DMS 273 treated with DMSO at 0.1 percent for 48 hours (cell line): ENCODE measurements at places on chromosomes 1 and 21.

GRCh38 chr21:27021046-27021445 is 54.2 kb upstream of the ADAMTS5 start:
- DNase-seq = no peak

DNA sequence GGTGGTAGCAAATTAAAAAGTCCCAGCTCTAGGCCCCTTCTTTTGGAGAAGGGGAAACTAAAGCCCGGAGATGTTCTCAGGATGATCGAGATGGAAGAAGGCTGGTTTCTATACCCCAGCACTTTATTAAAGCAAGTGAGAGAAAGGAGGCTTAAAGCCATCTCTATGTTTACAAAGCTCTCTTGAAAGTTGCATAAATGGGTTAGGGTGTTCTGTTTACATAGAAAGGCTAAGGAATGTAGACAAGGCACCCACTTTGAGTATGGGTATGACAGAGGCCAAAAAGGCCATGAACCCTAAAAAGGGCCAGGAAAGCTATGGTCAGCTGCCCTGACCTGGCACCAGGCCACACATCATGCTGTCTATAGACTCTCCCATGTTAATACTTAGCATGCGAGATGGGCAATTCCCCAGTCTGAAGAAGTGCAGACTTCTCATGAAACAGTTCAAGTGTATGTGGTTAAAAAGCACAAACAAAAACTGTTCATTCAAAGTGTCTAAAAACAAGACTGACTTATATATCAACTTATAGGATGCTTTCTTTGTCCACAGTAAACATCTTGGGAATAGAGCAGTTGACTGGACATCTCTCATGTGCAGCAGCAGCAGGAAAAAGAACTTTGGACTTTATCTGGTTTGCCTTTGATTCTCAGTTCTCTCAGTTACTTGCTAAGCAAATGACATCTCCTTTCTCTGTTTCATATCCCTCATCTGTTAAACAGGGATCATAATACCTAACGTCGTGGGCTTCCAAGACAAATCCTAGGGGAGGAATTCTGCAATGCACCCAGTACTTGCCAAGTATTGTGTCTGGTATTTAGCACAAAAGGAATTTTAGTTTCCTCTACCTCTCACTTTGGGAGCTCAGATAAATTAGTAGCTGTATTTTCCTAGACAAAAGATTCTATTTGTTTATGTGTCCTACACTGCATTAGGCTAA is 521.6 kb downstream of the PLPP3 start:
- no peak for DNase-seq

DNA sequence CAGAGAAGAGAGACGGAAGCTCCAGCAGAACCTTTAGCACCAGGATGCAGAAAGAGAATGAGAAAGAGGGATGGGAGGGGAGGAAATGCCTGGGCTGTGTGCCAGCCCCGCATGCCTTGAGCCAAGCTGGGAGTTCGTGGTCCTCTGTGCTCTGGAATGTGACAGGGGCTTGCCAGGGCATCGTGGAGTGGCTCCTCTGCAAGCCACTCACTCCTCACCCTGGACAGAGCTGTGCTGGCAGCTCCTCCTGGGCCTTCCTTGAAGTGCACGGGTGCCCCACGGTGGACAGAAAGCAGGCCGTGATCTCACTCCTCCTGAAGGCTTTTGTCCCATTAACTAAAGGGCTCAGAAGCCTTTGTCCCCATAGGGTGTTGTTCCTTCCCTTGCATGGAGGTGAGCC is 34.8 kb upstream of the PRELP start:
- DNase-seq = no peak

- no peak for DNase-seq
Observed at GRCh38 chr1:169186106-169186505, 79.6 kb downstream of the ATP1B1 start.

GRCh38 chr1:94425821-94426484 is 7.8 kb downstream of the ABCD3 start:
- DNase-seq = no peak

GRCh38 chr1:156310962-156311361 is 11.9 kb upstream of the VHLL start:
- no peak for DNase-seq

DNA sequence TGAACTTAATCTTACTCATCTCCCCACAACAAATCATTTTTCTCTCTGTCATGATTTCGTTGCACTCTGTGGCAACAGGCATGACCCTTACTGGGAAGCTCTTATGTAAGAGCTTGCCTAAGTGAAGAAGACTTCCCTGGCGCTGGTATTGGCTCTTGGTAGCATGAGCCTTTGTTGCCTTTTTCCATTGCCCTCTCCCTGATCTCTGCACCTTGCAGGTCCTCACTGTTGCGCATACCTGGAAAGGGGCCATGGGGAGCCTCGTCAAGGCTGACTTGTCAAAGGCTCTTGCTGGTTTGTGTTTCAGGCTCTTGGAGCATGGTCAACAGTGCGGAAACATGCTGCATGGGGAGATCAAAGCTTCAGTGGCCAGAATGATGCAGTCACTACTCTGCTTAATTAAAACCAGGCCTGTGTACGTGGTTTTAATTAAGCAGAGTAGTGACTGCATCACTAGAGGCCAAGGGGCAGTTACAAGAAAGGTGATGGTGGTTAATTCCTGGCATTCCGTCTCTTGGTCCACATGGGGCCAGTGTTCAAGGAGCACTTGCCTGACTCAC is 141.3 kb downstream of the SPATA46 start:
- no peak for DNase-seq

GRCh38 chr1:207186503-207186902 is 82.5 kb downstream of the C4BPA start:
- no peak for DNase-seq

GRCh38 chr1:183027031-183027430 is 3.8 kb downstream of the LAMC1 start:
- no peak for DNase-seq

GRCh38 chr1:34839526-34840305 is 19.8 kb downstream of the SMIM12 start:
- DNase-seq = no peak

- no peak for DNase-seq
Observed at GRCh38 chr1:209620487-209620884, 31.7 kb downstream of the LAMB3 start.

GRCh38 chr21:45574081-45574501 is 31.9 kb upstream of the SLC19A1 start:
- DNase-seq = no peak

DNA sequence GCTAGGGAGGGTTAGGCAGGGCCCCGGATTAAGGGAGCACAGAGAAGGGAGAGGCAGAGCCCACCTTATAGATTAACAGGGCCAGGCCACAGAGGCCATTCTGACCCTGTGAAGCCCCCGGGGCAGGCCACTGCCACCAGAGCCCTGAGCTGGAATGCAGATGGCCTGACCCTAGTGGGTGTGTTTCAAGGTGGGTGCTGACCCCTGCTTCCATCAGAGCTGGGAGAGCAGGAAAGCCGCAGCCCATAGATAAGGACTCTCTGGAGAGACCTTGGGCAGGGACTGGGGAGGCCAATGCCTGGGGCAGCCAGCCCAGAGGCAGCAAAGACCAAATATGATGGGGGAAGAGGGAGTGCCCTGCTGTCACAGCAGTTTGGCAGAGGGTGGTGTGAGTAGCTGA is 35.9 kb downstream of the NCMAP start:
- no peak for DNase-seq

GRCh38 chr1:161096015-161096414 is 2.1 kb upstream of the KLHDC9 start:
- no peak for DNase-seq

- DNase-seq = no peak
Observed at GRCh38 chr1:116352349-116352813, 20.7 kb upstream of the ATP1A1 start.

- no peak for DNase-seq
Observed at GRCh38 chr1:179935909-179936496, 18.6 kb upstream of the CEP350 start.

DNA sequence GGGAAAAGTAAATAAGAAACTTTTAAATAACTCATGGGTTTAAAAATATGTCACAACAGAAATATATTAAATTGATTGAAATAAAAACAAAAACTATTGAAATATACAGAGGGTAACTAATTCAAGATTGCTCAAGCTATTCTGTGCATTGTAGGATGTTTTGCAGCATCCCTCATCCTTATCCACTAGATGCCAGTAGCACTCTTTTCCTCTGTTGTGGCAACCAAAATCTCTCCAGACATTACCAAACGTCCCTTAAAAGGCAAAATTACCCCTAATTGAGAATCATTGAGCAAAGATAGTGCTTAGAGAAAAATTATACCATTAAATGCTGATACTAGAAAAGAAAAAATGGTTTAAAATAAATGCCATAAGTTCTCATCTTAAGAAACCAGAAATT is 682.6 kb downstream of the RWDD3 start:
- no peak for DNase-seq

- DNase-seq = no peak
Observed at GRCh38 chr1:245687636-245688535, 533.1 kb downstream of the KIF26B start.

GRCh38 chr21:37513383-37513782 is 146.8 kb downstream of the DYRK1A start:
- DNase-seq = no peak

DNA sequence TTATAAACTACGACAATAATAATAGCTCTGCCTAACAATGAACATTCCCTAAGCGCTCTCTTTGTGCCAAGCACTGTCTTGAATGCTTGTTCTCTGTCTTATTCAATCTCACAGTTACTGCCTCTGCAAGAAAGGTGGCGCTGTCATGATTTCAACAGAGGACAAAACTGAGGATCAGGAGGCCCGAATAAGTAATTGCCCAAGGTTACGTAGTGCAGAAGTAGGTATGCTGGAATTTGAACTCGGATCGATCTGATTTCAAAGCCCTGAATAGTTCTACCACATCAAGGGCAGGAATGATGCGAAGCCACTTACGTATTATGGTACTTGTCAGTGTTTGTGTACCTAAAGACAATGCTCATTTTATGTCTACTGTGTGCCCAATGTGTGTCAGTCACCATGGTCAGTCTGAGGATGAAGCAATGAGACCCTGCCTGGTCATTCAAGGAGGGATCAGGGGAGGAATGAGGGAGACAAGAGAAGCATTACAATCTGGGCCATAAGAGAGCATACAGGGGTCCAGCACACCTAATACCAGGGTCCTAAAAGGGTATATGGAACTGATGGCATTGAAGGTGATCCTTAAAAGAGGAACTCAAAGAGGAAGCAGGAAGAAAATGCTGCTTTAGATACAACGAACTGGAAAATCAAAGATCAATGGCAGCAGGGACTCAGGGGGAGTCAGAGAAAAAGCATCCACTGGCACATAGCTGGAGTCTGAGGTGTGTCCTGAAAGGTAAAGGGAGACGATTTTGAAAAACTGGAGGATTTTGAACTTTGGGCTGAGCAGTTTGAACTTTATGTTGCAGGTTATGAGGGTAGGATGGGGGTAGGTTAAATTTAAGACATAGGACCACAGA is 389.2 kb downstream of the PLPP3 start:
- no peak for DNase-seq

DNA sequence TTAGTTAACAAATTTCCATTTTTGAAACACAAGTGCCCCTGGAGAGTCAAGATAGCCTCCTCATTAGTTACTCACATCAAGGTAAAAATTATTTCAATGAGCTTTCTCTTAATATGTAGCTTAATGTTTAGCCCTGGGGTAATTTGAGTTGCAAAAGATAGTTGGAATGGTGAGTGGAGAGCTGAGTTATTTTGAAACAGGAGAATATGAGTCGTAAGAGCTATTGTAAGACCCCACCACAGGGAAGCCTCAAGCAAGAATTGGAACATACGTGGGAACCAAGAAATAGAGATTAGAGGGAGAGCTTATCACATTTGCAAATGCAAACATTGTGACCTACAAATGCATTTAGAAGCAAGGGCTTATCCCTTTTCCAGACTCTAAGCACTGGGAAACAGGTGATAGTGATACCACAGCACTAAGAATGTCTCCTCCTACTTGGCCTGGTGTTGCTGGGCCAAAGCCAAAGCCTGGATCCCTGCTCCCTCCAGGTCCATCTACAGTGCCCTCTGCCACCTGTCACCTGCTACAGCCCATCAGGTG is 635.1 kb downstream of the PTPRC start:
- DNase-seq = no peak

- no peak for DNase-seq
Observed at GRCh38 chr21:31414263-31415000, 70.4 kb upstream of the TIAM1 start.

- DNase-seq = no peak
Observed at GRCh38 chr1:85448358-85448757, 16.6 kb downstream of the DDAH1 start.

GRCh38 chr1:229874136-229874535 is 192.9 kb upstream of the GALNT2 start:
- no peak for DNase-seq

DNA sequence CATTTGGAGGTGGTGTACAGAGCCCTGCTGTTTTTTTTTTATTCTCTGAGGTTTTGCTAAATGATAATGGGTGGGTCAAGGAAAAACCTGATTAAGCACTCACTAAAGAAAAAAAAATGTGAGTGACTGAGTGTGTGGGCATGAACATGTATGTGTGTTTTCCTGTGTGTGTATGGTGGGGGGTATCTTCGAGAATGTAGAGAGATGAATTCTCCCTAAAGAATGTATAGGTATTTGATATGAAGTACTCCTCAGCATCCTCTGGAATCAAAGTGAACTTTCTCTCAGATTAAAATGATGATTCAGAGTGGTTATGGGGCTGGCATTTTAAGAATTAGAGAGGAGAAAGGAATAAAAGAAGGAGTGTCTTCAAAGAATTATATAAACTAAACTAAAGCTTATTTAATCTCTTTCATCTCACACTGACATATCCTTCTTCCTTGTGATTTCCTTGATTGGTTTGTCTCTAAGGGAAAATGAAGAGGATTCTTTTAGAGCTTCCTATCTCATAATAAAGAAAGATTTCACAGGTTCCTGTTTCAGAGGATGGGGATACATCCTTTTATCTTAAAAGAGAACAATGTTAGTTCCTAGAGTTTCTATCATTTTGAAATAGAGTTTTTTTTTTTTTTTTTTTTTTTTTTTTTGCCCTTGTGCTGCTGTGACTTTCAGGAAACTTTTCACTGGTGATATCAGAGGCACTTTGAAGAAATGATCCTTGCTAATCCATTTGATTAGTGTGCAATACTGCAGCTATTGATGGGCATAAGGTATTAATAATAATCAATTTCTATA is 23.9 kb downstream of the S1PR1 start:
- DNase-seq = no peak

DNA sequence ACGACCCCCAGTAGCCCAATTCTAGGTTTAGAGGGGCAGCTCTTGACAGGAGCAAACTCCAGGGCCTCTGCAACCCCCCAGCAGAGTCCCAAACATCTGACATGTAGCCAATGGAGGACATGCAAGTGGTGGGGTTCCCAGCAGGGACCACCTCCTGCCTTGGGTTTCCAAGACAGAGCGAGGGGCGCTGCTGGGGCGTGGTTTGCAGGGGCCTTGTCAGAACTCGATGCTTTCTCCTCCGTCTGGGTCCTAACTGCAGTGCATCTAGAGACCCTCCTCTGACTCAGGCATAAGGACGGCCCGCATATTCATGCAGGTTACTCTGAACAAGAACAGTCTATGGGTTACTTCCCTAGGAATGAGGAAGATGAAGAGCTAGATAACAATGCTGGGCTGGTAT is 17.2 kb downstream of the EPHX1 start:
- DNase-seq = no peak

DNA sequence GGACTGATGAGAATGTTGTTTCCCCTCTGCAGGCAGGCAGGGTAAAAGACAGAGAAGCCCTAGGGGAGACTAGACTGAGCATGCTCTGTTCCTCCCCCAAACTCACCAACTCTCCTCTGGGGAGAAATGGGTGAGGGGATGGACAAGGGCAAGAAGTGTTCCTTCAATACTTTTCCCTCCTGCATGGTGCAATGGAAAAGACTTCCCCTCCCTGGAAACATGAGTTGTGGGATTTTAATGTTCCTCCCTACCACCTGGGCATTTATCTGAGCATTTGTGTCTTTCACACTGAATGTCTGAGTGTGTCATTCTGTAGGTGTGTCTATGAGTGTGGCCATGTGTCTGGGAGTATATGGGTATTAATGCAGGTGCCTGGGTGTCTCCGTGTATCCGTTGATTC is 275.7 kb downstream of the C1orf94 start:
- DNase-seq = no peak
